ENCODE measurements at places on chromosomes 3 and 15.

DNA sequence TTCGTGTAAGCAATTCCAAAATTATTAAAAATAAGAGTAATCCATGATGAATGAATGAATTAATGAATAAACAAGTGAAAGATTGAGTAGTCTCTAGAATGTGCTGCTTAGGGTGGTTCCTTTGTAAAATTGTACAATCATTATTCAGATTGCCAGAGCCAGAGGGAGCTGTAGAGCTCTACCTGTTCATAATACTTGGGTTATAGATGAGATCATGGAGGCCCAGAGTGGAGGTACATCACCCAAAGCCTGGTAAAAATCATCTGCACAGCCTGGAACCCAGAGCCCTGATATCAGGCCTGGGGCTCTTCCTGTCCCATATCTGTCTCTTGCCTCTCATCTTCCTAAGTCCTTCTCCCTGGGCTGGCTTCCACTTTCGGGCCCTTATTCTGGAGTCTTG lies 297.2 kb downstream of the RPLP1 start:
- DNase-seq = no peak

GRCh38 chr3:149646181-149646766 lies 11.6 kb downstream of the WWTR1 start:
- DNase-seq = no peak

DNA sequence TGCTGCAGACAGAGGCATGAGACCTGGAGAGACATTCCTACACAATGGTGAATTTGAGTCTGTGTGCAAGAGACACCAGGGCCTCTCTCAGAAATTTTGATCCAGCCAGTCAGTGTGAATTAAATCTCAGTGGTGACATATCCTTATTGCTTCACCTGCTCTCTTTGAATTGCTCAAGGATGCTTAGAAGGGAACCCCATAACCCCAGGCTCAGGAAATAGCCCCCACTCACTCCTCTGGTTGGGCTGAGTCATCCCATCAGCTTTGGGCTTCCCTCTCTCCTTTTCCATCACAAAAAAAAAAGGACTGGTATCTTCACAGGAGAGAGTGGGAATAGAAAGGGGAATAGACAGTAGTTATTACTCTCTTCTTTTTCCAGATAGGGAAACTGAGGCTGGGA lies 33.0 kb upstream of the LARS2 start:
- no peak for DNase-seq

DNA sequence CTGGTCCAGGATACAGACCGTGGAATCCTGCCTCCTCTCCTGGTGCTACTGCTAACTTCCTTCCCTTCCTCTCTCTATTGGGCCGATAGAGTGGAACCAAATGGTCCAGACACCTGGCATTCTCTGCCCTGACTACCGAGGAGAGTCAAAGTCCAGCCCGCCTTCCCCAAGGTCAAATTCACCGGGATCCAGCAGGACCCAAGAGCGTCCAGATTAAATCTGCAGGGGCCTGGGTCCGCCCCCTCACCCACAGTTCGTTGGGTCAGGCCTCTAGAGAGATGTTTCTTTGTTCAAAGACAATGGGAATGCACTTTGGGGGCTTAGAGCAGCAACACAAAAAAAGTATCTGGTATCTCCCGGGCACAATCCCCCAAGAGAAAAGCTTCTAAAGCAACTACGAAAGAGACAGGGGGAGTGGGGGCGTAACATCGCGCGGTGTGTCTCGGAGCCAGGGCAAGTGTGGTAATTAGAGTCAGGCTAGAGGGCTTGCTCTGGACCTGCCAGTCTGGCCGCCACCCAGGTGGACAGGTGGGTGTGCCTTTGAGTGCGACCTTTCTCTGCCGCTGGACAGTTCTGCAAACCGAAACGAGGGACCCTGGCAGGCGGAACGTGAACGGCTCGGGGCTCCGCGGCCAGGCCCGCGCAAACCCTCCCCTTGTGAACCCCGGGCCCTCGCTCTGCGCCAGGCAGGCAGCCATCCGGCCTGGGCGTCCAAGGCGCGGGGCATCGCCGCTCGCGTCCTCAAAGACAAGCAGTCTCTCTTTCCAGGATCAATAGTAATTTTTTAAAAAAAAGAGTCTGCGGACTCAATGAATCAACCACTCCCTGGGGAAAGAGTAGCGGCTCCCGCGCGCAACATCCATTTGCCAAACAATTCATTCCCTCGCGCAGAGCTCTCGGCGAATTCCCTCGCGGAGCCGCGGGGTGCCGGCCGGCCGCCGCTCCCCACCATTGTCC lies 806 bp downstream of the KLHL25 start:
- no peak for DNase-seq

DNA sequence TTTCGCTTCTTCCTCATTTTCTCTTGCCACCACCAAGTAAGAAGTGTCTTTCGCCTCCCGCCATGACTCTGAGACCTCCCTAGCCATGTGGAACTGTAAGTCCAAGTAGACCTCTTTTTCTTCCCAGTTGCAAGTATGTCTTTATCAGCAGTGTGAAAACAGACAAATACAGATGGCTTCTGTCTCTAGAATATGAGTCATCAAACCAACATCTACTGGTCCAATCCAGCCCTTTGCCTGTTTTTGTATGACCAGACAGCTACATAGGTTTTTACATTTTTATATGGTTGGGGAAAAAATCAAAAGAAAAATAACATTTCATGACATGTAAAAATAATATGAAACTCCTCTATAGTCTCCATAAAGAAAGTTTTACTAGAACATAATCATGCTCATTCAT lies 118.7 kb upstream of the PTPRG start:
- no peak for DNase-seq
